ENCODE measurements at places on chromosomes 3 and 15.

DNA sequence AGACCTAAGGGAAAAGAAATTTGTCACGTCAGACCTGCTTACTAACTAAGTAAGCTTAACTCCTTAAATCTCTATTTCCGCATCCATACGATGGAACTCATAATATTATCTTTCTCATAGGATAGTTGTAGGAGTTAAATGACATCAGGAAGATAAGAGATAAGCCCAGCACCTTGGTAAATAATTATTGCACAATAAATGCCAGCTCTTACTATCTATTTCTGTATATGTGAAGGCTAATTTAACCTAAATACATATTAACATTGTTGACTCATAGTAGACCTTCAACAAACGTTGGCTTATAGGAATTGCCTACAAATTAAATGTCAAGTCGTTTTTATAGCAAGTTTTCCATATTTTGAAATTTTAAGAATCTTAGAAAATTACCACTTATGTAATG lies 709.0 kb downstream of the CADM2 start:
- DNase-seq = no peak

- DNase-seq = no peak
Measured at GRCh38 chr15:83869341-83869740, 215.4 kb downstream of the ADAMTSL3 start.

GRCh38 chr3:148211725-148212124 lies 486.0 kb upstream of the AGTR1 start:
- no peak for DNase-seq

- DNase-seq = no peak
Measured at GRCh38 chr3:58963928-58964503, 85.8 kb downstream of the CFAP20DC start.

GRCh38 chr3:129195731-129196256 lies 12.1 kb upstream of the CNBP start:
- DNase-seq = no peak

DNA sequence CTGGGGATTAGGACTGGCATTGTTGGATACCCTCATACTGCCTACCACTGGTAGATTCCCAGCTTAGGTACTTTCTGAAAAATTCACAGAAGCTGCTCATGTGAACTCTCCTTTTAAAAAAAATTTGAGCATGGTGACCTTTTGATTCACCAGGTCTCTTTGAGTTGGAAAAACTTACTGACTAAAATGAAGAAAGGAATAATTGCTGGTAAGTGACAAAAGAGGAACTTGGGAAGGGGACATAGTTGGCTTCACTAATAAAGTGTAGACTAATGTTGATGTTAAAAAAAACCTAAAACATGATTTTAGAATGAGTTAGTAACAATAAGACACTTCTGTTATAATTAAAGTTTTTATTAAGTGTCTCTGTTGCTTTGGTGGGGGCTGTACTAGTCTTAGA lies 8.6 kb downstream of the VPS8 start:
- DNase-seq = no peak

- peak; percentile 19 for DNase-seq
Measured at GRCh38 chr15:80999623-81000036, 1.1 kb upstream of the TLNRD1 start.

DNA sequence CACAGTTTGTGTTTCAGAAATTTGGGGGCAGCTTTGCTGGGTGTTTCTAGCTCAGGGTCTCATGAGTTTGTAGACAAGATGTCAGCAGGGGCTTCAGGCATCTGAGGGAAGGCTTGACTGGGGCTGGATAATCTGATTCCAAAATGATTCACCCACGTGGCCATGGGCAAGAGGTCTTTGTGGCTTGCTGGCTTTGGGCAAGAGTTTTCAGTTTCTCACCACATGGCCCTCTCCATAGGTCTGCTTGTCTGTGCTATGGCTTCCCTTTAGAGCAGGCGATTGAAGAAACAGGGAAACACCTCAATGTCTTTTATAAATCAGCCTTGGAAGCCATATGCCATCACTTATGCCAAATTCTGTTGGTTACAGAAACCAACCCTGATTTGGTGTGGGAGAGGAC lies 11.9 kb downstream of the RPS27L start:
- no peak for DNase-seq

- no peak for DNase-seq
Measured at GRCh38 chr3:35438101-35438500, 201.2 kb upstream of the ARPP21 start.

DNA sequence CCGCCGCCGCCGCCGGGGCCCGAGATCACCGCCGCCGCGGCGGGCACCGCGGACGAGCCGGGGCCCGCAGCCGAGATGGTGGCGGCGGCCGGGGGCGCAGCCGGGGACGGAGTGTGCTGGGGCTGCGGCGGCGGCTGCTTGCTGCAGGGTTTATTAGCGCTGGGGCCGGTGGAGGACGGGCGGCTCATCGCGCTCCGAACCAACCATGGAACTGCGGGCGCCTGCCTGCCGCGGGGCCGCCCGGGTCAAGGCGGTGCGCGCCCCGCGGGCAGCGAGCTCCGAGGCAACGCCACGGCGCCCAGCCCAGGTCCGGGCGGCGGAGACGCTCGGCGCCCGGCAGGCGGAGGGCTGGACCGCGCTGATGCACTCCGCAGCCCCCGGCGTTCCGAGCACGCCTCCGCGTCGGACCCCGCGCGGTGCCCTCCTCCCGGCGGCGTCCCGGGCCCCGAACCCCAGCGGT lies 277 bp downstream of the SIAH2 start:
- DNase-seq = no peak

DNA sequence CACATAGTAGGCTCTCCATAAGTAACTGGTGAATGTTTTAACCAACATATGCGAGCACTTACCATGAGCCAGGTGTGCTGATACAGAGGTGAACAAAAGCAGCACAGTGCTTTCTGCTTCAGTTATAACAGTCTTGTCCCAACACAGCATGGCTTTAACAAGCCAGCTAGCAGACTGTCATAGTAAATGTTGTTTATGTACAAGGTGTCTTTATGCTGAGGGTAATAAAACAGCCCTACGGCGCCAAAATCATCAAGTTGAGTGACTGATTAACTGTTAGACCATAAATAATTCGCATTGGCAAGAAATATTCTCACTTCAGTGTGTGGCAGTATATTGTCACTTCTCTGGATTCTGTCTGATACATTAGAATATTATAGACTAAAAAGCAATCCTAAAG lies 646.0 kb upstream of the CFAP20DC start:
- no peak for DNase-seq

- no peak for DNase-seq
Measured at GRCh38 chr3:32626631-32627030, 56.0 kb upstream of the DYNC1LI1 start.

- no peak for DNase-seq
Measured at GRCh38 chr15:94494732-94495131, 263.4 kb downstream of the MCTP2 start.

GRCh38 chr3:168048414-168049330 lies 47.1 kb downstream of the GOLIM4 start:
- no peak for DNase-seq

DNA sequence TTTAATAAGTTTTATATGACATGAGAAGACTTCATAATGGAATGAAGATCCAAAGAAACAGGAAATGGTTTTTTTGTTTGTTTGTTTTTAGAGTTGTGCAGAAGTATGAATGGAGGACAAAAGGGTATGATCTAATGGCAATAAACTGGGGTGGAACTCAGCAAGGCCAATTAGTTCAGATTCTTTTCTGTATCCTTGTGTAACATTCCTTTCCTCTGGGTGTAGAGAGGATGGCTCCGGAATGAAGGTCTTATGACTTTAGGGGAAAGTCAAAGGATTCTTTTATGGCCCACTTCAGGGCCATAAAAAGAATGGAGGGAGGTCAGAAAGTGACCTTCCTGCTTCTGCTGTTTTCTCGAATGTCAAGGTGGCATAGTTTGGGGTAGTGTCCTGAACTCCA lies 152.6 kb downstream of the DPH6 start:
- no peak for DNase-seq

DNA sequence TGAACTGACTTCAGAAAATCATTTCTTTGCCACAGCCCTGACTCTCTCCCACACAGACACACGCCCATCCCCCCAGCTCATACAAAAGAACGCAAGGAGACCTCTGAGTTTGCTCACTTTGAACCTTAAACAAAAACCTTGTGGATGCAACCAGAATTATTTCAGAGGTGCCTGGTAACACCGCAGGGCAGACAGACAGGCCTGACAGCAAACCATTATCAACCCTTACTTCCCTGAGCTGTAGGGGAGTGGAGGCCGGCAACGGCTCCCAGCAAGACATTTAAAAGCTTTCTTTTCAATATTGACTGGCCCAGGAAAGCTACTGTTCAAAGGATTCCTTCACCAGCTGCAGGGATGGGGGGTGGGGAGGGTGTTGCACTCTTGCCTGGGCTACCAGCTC lies 2.0 kb upstream of the EFCC1 start:
- DNase-seq = no peak

GRCh38 chr15:94002041-94002440 lies 229.3 kb upstream of the MCTP2 start:
- no peak for DNase-seq

DNA sequence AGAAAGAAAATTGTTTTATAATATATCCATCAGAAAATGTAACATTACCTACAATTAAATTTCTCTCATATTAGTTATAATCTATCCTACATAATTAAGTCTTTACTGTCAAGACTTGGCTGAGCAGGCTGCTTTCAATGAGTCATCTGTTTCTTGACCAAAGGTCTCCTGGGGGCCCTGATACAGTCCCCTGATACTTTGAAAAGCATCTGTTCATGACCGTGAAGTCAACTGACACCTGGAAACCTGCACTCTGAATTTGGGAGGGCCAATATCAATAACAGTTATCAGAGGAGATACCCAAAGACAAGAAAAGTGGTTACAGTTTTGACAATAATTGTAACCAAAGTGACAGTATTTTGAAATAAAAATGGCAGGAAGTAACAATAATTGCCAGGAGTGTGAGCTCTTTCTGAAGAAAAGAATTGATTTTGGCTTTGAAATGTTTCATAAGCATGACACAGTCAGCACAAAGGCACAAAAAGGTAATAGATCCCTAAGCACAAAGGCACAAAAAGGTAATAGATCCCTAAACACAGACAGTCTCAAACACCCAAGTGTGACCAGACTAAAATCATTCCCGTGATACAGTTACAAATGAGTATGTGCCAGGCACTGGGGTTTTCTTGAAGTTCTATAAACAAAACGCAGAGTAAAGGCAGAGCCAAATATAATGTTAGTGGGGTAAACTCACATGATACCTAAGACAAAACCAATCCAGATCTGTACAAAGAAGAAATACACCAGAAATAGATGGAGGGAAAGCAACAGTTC lies 260.7 kb downstream of the PLOD2 start:
- no peak for DNase-seq

- DNase-seq = no peak
Measured at GRCh38 chr15:81281766-81282605, 42.0 kb downstream of the STARD5 start.

GRCh38 chr3:162770551-162770950 lies 1273.9 kb downstream of the OTOL1 start:
- no peak for DNase-seq

- DNase-seq = no peak
Measured at GRCh38 chr3:105440113-105440512, 73.4 kb downstream of the ALCAM start.

GRCh38 chr15:100723315-100723801 lies 121.0 kb downstream of the ASB7 start:
- DNase-seq = no peak

DNA sequence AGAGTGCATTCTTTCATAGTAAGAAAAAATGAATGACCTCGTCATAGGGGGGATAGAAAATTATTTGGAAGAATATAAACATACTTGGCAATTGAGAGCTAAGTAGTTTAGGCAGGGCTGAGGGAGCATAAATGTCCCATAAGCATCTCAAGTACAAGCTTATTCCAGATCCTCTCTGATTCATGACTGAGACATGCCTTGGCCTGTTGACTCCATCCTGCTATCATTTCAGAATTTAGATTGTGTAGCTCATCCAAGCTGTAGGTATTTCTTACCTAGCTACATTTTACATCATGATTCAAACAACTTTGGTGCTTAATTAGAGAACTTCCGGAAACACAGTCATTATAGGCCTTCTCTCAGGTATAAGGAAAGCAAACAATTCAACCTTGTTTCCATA lies 12.3 kb downstream of the POGLUT1 start:
- DNase-seq = no peak

DNA sequence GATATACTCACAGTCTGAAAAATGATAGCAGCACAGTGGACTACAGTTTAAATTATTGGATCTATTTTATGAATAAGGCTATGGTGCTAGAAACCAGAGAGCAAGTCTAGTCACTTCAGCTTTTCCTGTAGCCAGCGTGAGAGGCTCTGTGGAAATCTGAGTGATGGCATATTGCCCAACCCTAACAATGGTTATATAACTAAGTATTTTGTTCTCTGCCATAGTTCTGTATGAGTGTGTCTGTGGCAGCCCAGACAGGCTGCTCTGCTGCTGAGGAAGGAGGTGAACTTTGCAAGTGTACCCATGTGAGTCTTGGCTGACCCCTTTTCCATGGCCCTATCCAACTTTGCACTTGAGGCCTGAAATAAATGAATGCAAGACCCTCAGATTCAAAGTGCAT lies 105.7 kb downstream of the LRTM1 start:
- DNase-seq = no peak

DNA sequence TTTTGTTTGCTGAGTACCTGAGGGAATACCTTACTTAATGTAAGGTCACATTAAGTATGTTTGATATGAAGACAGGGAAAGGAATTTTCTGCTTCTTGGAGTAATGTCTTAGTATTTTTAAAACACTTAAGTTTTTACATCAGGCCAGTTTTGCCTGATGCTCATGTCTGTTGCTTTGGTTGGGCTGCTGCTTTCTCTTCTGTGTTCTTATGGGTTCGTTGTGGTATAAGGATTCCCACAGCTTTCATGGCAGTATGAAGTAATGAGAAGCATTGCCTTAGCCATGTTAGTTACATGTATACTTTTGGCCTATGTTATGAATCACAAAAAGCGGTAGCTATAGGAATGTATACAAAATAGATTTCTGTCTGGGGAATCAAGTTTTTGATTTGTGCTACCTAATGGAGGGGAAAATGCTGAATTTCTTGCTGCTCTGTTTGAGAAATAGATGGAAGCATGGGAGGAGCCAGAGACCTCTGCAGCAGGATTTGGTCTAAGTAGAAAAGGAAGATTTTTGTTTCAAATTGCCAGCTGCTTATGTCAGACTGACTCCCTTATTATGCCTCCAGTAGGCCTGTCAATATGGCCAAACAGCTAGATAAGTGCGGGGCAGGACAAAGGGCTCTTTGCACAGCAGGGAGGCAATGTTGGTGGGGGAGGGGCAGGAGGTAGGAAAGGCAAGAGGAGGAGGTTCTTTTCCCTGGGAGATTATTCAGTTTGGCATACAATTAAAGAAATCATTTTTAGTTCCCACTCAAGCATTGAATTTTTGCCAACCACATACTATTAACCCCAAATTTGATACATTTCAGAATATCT lies 5.2 kb downstream of the SETD5 start:
- no peak for DNase-seq

GRCh38 chr3:8871306-8871705 lies 92.0 kb downstream of the RAD18 start:
- DNase-seq = no peak

Measured in activated CD4-positive, alpha-beta T cell treated with anti-CD3 and anti-CD28 coated beads for 1 hour (primary cell).